ENCODE measurements at places on chromosomes 5 and 9.

- peak; percentile 92 for DNase-seq
These were observed 13.9 kb downstream of the NINJ1 start for GRCh38 chr9:93119953-93120845.

DNA sequence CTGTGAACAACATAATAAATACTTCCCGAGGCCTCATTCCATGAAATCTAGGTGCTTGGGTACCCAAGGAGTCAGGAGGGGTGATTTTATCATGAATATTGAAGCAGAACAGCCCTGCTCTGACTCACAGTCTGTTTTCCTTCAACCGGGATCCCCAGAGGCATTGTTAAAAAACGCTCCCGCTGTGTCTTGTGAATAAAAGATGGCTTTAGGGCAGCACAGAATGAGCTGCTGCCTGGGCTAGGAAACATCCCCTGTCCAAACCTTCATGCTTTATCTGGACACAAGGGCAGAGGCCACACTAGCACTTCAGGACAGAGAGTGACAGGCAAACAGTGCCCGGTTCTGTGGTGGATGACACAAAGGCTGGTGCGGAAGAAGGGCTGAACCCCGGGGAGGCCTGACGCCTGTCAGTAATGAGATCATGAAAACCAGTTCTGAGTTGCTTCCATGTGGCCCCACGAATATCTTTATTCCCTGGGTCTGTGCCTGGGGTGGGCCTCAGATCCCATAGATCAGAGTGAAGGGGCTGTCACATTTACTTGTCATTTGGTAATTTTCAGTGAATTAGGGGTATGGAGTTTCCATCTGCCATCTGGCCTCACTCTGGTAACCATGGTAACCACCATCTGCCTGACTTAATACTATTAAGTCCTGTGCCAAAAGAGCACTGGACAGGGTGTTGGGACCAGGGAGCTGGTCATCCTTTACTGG is 2.6 kb downstream of the IGFBPL1 start:
- no peak for DNase-seq

GRCh38 chr5:32275396-32275741 is 37.4 kb downstream of the MTMR12 start:
- DNase-seq: peak; percentile 66

DNA sequence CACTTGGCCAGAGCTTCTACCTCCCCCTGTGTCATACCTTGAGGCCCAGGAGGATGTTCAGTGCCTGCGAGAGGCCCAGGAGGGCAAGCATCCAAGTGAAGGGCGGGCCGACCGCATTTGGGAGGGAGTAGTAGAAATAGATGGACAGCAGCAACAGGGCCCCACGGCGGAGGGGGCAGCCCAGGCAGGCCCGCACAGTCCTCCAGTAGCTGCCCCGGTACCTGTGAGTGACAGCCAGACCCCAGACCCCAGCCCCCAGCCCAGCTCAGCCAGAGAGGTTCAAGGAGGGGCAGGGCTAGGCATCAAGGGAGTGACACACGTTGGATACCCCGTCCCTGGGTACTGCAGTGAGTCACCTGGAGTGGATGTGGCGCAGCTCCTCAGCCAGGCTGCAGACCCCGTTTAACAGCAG is 1.4 kb downstream of the STING1 start:
- DNase-seq: no peak

DNA sequence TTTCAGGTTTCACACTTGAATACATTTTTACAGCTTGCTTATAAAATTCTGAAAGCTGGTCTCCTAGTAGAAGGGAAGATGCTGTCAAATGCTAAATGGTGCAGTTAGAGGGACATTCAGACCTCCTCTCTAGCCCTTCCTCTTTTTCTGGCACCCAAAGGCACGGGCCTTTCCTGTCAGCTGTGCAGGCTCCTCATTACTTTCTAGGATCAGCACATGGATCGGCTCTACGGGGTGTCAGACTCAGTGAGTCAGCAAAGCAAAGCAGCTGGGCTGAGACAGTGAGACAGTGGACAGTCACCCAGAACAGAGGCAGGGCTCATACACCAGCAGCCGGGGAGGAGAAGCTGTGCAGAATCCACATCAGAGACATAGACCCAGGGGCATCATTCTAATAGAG is 80.0 kb upstream of the TNC start:
- peak; percentile 66 for DNase-seq

- no peak for DNase-seq
These were observed 114.5 kb upstream of the CDH6 start for GRCh38 chr5:31078956-31079355.

DNA sequence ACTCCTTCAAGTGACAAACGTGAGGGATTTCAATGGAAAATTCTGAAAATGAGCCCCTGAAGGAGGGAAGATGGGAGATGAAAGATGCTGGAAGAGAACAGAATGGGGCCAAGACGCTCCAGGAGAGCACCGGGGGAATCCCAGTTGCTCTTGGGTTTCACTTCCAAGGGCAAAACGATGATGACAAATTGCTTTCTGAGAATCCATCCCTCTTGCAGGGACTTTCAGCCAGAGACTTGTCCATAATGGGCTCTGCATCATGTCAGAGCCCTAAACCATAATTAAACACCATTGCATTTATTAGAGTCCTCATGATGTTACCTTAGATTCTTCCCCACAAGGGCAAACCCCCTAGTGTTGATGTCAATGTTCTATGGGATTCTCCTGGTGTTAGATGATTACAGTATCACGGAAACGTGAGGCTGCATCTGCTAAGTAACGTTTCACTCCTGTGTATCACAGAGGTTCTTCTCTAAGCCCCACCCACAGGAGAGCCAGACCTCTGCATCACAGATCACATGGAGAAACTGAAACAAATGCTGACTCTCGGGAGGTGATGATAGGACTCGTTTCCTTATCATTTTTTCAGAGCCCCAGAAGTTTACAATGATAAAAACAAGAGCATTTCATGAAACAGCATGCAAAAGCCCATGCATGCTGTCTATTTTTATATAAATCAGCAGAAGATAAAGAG is 114.4 kb downstream of the TENT4A start:
- DNase-seq: no peak

DNA sequence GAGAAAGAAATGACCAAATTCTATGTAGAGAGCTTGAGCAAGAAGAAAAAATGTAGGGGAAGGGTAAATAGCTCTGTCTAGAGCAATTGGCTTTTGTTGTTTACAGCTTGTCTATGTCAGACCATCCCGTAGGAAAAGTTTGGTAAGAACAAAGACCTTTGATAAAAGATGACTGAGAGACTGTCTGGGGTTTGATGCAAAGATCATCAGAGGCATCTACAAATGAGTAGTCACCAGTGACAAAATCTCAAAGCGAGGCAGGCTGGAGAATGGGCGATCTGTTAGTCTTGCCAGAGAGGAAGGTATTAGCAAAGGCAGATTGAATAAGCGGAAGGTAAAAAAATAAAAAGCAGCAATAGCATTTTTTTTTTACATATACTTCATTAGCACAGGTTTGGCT is 125.0 kb upstream of the RASGRF2 start:
- DNase-seq: no peak

DNA sequence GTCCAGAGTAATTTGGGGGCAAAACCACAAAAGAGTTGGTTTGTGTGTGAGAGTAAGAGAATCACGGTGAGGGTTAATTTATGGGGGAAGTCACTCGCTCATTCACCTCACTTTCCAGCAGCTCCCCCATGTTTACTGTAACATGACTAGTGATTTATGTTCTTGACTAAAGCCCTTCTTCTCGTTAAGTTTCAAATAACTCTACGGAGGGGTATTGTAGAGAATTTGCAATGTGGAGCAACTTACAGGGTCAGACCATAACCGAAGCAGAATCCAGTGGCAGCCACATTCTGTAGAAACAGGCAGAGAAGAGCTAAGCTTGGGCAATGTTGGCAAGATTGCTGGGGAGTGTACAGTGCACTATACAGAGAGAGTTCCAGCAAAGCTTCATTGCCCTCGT is 760.6 kb downstream of the IRX1 start:
- DNase-seq: no peak

GRCh38 chr5:131791866-131792265 is 5.0 kb downstream of the FNIP1 start:
- no peak for DNase-seq

- DNase-seq: peak; percentile 61
These were observed 36.7 kb downstream of the MTREX start for GRCh38 chr5:55344392-55344992.

DNA sequence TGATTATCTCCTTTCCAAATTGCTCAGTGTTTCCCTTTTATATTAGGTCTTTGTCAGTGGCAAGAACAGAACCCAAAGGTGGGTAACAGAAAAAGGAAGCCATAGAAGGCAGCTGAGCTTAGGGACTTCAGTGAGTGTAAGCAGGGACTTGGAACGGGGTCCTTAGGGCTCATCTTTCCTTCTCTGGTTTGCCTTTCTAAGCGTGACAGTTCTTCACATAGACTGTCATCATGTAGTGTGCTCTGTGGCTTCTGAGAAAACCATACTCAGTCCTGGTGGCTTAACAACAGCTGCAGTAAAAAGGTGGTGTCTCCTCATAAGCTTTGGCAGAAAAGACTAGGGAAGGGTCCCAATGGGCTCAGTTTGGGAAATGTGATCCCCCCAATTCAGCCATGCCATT is 108.8 kb downstream of the SLC12A2 start:
- no peak for DNase-seq

DNA sequence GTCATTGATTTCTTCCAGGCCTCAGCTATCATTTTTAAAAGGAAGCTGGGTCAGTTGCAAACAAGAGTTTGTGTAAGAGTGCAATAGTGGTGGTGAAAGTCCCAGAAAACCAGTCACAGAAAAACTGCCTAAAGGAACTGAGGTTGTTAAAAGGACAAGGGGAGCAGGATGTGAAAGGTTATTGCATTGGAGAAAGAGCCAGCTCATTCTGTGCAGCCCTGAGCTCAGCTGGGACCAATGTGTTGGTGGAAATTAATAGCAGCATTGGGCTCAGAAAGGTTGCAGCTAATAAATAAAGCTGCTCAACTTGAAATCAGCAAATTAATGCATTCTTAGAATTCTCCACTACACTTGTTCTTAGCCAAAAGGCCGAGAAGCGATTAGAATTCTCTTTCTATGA is 34.9 kb downstream of the NREP start:
- DNase-seq: no peak

DNA sequence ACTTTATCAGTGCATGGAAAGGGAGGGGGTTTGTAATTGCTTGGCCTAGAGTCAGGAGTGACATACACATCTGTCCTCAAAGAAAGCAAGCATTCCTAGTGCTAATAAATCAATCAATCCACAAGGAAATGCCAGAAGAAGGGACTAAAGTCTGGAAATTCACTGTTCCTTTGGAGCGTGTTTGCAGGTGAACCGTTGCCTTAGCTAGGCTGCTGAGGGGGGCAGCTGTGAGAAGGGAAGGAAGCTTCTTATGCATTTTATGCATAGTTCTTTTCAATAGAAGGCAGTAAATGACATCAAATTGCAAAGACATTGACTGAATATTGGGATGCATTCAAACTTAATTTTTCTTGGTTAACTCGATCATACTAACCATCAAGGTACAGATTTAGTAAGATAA is 1092.5 kb upstream of the SEMA6A start:
- no peak for DNase-seq

GRCh38 chr9:69324549-69325401 is at the start of gene ENTREP1:
TSS of gene ENTREP1 (plus strand) at chr9:69325215. CDS start at chr9:69325310, 95 bp downstream.
- peak; percentile 45 for DNase-seq

- DNase-seq: no peak
These were observed 103.6 kb downstream of the GTF3C4 start for GRCh38 chr9:132773764-132774339.

GRCh38 chr5:16870878-16871277 is 65.2 kb downstream of the MYO10 start:
- no peak for DNase-seq

DNA sequence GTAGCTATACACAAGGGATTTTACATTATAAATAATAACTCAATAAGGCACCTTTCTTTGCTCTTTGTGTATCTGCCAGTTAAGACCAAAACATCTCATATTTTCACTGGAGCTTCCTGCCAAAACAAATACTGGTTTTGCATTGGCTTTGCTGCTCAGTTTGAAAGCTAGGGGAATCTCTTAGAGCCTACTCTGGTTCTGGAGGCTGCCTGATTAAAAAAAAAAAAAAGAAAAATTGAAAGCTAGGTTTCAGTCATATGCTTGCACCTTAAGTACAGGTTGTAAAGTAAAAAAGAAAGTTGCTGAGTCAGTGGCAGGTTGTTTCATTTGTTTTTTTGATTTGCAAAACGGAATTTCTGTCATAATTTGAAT is 2.3 kb downstream of the DENND4C start:
- DNase-seq: peak; percentile 26

DNA sequence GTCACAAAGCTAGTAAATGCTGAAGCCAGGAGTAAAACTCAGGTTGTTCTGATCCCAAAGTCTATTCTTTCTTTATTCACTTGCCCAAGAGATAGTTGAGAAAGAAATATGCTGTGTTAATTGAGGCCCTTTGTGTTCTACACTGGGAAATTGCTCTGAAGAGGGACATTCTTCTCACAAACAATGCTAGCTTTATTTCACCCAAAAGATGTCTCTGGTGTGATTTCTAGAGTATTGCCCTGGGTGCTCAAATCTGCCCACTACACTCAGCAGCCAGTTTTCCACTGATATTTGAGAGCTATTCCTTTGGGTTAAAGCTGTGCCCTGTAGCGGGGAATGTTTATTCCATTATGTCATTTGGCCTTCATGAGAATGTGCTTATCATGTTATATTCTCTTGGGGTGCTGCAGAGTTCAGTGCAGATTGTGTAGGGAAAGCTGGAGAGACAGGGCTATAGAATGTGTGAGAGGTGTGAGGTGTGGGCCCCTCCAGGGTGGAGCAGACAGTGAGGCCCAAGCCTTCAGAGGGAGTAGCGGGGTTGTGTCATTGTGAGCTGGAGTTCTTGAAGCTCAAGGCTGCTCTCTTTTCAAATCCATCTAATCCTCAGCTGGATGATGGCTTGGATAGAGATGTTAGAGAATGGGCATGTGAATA is 21.0 kb upstream of the C5orf63 start:
- DNase-seq: no peak

GRCh38 chr5:112528928-112529327 is 109.9 kb upstream of the EPB41L4A start:
- DNase-seq: no peak

- DNase-seq: no peak
These were observed 12.9 kb upstream of the SLC34A1 start for GRCh38 chr5:177371120-177372033.

DNA sequence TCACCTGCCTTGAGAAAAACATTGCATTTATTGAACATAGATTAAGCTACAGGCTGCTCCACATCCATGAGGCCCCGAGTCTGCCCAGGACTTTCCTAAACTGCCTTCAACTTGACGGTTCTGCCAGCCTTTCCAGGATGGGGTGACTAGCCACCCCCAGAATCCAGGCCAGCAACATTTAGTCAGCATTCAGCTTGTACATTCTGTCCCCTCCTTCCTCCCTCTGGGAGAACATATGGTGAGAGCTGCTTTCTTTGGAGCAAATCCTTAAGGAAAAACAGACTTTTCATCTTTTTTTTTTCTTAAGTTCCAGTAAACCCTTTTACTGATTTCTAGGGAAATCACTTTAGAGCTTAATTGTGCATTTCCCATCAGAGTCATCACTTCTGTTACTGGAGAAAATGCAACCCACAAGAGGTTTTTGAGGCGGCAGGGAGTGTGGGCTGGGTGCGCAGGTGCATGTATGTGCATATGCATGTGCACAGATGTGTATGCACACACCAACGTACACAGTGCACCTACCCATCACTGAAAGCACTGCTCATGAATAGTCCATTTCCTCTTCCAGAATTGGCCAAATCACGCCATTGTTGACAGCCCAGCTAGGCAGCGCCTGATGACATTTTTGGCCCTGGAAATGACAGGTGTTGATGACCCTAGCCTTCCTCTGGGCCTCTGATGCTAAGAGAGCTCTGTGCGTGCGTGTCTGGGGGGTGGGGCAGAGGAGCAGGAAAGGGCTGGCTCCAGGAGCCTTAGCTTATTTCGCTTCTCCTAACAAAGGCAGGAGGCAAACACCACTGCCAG is 145.6 kb downstream of the HSD17B3 start:
- no peak for DNase-seq
